ENCODE measurements at places on chromosomes 11 and 22.

DNA sequence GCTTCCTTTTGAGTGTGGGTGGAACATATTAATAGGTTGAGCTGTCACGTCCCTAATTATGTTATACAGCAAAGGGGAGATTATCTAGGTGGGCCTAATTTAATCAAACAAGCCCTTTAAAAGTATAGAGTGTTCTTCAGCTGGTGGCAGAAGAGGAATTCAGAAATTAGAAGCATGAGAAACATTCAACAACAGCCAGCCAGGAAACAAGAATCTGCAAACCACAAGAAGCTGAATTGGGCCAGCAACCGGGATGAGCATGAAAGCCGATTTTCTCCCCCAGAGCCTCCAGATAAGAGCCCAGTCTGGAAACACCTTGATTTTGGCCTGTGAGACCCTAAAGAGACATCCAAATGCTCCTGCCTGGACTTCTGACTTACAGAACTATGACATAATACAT, 105.8 kb upstream of the LDLRAD3 start:
- no peak for DNase-seq

DNA sequence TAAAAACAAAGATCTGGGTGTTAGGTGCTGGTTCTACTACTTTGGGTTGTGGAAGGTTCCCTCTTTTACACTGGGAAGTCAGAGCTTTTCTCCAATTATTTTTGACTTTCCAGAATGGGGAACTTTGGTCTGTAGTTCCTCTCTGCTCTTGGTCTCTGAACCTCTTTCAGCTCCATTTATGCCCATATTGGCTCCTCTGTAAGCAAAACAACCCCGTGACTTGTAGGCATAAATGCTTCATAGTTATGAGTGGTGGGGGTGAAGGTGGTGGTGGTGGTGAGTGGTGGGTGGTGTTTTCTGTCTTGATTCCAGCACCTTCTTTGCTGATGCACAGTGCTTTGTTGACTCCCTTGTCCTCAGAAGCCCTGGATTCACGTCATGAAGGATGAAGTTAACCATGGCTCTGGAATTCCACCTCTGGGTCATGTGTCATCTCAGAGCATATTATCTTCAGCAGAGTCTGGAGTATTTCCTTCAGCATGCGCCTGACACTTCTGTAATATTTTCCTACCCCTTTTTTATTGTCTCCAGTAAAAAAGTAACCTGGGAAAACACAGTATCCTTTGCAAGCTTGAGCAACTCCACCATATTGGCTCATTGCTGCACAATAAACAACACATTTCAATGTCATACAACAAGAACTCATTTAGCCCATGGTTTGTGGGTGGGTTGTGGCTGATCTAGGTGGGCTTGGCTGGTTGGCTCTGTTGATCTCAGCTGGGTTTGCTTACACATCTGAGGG, 24.1 kb upstream of the GRK3 start:
- no peak for DNase-seq

- no peak for DNase-seq
Observed at GRCh38 chr22:41801147-41801819, 804 bp downstream of the CCDC134 start.

GRCh38 chr11:68778205-68778604, 26.9 kb upstream of the TESMIN start:
- no peak for DNase-seq

- DNase-seq = no peak
Observed at GRCh38 chr11:10763766-10764165, 12.7 kb downstream of the CTR9 start.

GRCh38 chr11:34616830-34617504, 3.9 kb upstream of the EHF start:
- no peak for DNase-seq
